ENCODE measurements at places on chromosomes 12 and 14.

DNA sequence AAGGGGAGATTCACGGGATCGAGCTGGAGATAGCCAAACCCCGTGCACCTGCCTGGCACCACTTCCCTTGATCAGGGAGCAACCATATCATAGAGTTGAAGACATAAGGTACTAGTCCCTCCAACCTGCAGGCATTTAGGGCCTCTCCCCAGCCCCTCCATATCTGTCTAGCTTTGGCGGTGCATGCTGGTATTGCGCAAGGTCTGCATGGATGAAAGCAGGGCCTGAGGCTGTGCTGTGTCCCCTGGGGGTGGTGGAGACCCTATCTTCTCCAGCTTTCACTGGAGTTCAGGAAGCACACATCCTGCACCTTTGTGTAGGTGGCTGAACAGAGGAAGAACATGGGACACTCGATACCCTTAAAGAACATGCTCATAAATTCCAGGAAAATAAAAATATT is 46.9 kb downstream of the KCTD10 start:
- no peak for DNase-seq

GRCh38 chr12:97404543-97404942 is 58.1 kb upstream of the RMST start:
- no peak for DNase-seq

DNA sequence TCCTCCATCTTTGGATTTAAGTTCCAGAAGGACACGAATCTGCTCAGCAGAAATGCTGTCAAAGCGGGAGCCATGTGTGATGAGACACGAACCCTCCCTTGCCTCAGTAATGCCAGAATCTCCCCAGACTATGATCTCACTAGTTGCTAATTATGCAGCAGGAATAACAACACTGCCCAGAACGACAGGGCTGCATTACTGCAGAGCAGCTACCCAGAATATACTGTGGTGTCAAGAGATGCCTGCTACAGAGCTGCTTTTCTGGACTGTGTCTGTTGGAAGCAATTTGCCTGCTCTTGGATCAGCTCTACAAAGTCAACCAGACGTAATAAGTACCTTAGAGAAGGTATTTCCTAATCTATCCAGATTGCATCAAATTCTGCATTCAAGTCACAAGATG is 5.5 kb downstream of the CSRNP2 start:
- no peak for DNase-seq

DNA sequence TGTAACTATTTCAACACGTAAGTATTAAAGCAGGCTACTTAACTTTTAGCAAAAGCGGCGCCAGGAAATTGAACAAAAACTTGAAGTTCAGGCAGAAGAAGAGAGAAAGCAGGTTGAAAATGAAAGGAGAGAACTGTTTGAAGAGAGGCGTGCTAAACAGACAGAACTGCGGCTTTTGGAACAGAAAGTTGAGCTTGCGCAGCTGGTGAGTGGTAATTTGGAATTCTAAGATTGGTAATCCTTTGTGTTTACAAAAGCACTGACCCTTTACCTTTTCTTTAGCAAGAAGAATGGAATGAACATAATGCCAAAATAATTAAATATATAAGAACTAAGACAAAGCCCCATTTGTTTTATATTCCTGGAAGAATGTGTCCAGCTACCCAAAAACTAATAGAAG is 4.0 kb downstream of the PNN start:
- DNase-seq = no peak

DNA sequence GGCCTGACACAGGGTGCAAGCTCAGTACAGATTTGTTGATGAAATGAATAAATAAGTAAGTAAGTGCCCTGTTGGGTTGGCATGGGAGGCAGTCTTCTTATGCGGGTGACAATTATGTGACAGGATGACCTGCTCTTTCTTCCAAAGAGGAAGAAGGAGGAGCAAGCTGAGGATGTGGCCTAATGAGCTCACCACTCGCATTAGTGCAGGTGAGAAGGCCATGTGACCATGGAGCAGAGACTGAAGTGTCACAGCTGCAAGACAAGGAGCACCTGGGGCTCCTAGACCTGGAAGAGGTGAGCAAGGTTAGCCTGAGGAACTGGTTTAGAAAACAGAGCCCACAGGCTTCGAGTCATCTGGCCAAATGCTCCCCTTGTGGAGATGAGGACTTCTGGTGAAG is 34.9 kb downstream of the LRTM2 start:
- no peak for DNase-seq

DNA sequence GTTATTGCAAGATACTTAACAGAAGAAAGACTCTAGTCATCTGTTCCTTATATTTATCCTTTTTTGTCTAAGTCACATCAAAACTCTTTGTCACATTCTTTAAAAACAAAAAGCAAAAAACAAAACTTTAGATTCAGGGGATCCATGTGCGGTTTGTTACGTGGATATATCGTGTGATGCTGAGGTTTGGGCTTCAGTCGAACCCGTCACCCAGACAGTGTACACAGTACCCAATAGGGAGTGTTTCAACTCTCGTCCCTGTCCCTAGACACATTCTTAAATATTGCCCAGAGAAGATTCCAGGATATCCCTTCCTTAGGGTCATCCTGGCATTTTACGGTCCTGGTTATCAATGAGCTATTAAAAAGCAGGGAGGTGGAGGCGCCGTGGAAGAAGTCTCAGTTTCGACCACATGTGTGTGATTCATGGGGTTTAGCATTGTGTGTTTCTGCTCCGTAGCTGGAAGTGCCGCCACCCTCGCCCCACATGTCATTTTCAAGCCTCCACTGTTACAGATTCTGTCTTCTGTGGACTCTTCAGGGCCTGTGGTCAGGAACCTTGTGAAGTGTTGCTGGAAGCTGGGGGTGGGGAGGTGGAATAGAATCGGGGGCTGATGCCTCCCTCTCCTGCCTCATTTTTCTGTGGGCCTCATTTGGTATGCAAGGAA is 19.9 kb downstream of the CCND2 start:
- DNase-seq = peak; percentile 39

DNA sequence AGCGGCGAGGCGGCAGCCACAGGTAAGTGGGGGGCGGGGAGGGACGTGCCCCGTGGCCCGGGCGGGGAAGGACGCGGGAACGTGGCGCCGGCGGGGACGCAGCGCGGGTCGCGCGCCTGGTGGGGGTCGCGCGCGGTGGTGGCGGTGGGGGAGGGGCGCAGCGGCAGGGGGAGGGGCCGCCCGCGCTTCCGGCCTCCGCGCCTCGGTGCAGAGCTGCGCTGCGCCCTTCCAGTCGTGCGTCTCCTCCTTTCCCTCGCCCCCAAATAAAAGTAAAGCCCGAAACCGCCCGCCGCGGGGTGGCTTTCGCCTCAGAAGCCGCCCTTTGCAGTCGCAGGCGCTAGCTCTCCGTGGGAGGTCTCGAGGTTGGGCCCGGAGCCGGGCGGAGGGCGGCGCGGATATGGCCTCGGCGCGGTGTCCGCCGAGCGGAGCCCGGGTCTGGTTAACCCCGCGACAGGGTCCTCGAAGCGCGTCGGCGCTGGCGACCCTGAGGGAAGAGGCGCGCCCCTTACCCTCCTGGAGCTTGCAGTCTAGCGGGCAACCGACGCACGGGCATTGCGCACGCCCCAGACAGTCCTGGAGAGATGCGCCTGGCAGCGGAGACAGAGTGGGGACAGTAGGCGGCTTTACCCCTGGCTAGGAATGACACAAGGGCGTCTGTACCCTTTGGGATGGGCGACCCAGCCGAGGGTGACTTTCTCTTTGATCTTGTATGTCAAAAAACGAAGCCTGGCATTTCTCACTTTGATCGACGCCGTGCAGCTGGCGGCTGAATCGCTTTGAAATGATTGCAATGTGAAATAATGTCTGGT is 589 bp downstream of the ATF1 start:
- DNase-seq = peak; percentile 81

DNA sequence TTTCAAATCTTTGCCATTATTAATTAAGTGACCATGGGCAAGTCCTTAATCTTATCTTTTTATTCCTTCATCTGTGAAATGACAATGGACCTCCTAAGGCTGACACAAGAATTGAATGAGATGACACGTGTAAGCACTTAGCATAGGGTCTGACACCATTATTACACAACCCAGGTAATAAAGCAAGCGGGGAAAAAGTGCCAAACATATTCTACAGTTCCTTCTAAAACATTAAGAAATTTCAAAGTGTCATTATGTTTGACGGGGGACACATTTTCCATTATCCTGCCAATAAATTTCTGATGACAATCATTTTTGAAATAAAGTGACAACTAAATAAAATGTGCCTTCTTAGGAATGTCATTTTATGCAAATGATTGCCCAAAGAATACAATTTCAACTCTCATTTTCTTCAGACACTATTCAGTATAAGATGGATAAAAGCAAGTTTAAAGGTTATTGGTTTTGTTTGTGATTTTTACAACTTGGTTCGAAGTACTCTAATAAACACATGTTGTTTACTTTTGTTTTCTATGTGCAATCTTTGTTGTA is 3.0 kb downstream of the ANKS1B start:
- no peak for DNase-seq

DNA sequence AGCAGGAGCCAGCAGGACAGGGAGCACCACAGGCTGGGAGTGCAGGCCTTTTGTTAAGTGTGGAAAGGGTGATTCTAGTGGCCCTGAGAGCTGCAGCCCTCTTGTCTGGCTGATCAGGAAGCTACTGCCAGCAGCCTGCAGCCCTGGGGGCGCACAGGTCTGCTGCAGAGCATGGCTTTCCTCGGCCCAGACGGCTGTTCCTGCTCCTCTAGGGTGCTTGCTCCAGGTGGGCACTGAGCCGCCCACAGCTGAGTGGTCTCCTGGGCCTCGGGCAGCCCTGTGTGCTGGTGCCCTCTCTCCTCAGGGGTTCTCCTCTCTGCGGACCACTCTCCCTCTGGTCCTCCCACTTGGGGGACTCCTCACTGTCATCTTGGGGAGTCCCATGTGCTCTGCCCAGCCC is 18.9 kb downstream of the CCDC88C start:
- DNase-seq = no peak

- no peak for DNase-seq
These were observed 250.2 kb downstream of the CACNA1C start for GRCh38 chr12:2302711-2303580.

DNA sequence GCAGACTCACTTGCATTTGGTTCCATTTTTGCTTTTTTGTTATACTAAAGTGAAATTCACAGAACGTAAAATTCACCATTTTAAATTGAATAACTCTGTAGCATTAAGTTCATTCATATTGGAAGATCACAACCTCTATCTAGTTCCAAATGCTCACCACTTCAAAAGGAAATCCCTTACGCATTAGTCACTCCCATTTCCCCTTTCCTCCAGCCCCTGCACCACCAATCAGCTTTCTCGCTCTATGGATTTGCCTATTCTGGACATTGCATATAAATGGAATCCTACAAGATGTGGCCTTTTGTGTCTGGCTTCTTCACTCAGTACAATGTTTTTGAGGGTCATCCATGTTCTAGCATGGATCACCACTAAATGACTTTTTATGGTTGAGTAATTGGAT is 294.5 kb downstream of the KSR2 start:
- no peak for DNase-seq

GRCh38 chr14:99707420-99707819 is 23.3 kb downstream of the CYP46A1 start:
- DNase-seq = no peak

- no peak for DNase-seq
These were observed 167.4 kb downstream of the TMTC3 start for GRCh38 chr12:88309546-88309945.

DNA sequence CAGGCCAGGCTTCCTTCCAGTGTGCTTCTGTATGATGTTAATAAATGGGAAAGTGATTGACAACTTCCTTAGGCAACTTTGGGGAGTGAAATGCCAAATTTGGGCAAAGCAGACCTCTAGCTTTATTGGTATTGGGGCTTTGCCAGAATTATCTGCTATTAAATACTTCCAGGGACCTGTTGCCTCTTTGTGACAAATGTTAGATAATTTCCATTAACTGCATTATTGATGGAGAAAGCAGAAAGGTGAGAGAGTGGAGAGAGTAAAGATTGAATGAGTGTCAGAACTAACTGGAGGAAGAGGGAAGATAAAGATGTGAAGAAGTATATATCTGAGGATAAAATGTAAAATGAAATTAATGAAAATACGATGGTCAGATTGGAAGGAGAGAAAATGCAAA is 94.5 kb downstream of the CACNA1C start:
- DNase-seq = no peak

DNA sequence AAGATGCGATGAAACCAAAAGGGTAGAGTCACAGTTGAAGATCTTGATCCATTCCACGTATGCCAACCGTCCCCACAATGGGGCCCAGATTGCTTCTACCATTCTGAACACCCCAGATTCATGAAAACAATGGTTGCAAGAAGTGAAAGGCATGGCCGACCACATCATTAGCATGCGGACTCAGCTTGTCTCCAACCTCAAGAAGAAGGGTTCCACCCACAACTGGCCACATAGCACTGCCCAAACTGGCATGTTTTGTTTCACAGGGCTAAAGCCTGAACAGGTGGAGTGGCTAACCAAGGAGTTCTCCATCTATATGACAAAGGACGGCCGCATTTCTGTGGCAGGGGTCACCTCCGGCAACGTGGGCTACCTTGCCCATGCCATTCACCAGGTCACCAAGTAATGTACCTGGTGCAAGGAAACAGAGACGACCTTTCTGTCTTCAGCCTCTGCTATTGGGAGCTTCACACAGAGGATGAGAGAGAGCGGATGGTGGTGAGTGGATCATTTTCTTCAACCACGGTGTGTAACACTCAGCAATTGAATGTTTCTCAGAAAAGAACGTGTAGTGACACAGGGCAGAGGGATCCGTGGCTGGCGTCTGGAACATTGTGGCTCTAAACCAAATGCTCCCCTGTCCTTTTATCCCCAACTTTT is 26.8 kb upstream of the CLEC2D start:
- DNase-seq = no peak

GRCh38 chr12:19070341-19070740 is 59.2 kb upstream of the PLEKHA5 start:
- no peak for DNase-seq

DNA sequence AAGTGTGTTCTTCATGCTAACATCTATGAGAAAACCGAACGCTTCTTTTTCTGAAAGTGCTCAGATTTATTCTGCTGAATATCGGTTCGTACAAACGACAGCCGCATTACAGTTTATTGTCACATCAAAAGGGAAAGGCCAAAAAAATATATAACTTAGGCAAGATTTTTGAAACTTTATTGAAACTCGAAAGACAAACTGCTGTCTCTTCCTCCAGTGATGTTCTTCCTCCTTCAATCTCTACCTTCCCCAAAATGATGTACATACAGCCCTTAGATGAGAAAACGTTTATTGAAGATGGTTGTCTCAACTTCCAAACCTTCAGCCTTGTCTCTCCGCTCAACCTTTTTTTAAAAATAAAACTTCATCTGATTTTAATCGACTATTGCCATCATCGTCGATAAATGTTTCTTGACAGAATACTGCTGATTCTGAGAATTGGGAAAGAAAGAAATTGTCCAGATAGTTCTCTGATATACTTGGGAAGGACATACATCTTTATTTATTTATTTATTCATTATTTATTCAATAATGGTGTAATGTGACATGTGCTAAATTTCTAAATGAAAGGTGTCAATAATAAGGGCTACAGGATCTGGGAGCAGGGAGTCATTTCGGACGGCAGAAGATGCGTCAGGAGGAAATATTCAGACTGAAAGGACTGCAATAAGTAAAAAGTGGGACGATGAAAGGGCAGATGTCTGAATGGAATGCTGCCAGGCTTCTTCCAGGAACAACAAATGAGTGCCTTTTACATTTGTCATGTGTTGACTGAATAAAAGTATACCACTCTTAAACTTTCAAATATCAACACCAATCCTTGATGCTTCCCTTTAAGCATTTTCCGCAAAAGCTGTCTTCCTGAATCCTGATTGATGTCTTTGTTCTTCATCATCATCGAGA is 817 bp upstream of the MDM1 start:
- no peak for DNase-seq
